Aortic smooth muscle cell (primary cell): ENCODE measurements at places on chromosomes 13 and 19. TPM values are rescaled to one million over a fixed set of nuclear protein-coding genes. Genes with fewer than 3 reads are reported as not detected.

The RGS9BP gene
- total RNA-seq: 0.26 and 0.31 TPM in 2 replicates

The CYP2F1 gene
- not detected in 2 replicates for total RNA-seq

The ZNF729 gene
- total RNA-seq: not detected in 2 replicates

The USE1 gene
- total RNA-seq: 25.7 and 26.2 TPM in 2 replicates

The ZNF528 gene
- 24.9 and 30.3 TPM in 2 replicates for total RNA-seq

The TEX101 gene
- not detected in 2 replicates for total RNA-seq

The ZNF17 gene
- total RNA-seq: 11.7 and 12.3 TPM in 2 replicates

The ZNF525 gene
- 6.3 and 6.6 TPM in 2 replicates for total RNA-seq

The ADGRE1 gene
- total RNA-seq: not detected in 2 replicates

The ZNF700 gene
- total RNA-seq: 7.9 and 8.2 TPM in 2 replicates

The SH2D3A gene
- not detected in 2 replicates for total RNA-seq

The LACC1 gene
- total RNA-seq: 6.3 and 6.5 TPM in 2 replicates

The FGF22 gene
- total RNA-seq: 0.06 and 0.26 TPM in 2 replicates

The SLC8A2 gene
- 0.12 TPM in 1 of 2 replicates, not detected in the other for total RNA-seq

The KLK4 gene
- not detected in 2 replicates for total RNA-seq

The GRIK5 gene
- 3.4 and 5.9 TPM in 2 replicates for total RNA-seq

The PSG4 gene
- total RNA-seq: 0.53 and 0.81 TPM in 2 replicates

The SIGLEC12 gene
- not detected in 2 replicates for total RNA-seq

The WTIP gene
- total RNA-seq: 30.1 and 49.0 TPM in 2 replicates

The CEACAM5 gene
- total RNA-seq: not detected in 2 replicates

The C19orf81 gene
- 0.53 and 0.62 TPM in 2 replicates for total RNA-seq

The FPR3 gene
- total RNA-seq: under 0.01 TPM in 2 replicates

The TUBA3C gene
- not detected in 2 replicates for total RNA-seq

The STOML3 gene
- total RNA-seq: not detected in 2 replicates

The ZNF382 gene
- 4.7 and 8.6 TPM in 2 replicates for total RNA-seq

The CCNE1 gene
- 2.9 and 5.4 TPM in 2 replicates for total RNA-seq

The CYP2A7 gene
- not detected in 2 replicates for total RNA-seq

The CBARP gene
- 1.2 and 2.8 TPM in 2 replicates for total RNA-seq

The KLK15 gene
- total RNA-seq: not detected in 2 replicates

The HTR2A gene
- total RNA-seq: 0.31 and 0.66 TPM in 2 replicates

The CD33 gene
- not detected in 2 replicates for total RNA-seq

The TNNT1 gene
- 1.2 and 1.7 TPM in 2 replicates for total RNA-seq

The HAUS5 gene
- total RNA-seq: 4.4 and 6.7 TPM in 2 replicates
